ENCODE measurements at places on chromosomes 1 and 21.
A peak's percentile ranks its signal among the peaks of the same experiment; 100 is the strongest.

- no peak for DNase-seq
Observed at GRCh38 chr1:224201383-224201782, 18.3 kb downstream of the DEGS1 start.

DNA sequence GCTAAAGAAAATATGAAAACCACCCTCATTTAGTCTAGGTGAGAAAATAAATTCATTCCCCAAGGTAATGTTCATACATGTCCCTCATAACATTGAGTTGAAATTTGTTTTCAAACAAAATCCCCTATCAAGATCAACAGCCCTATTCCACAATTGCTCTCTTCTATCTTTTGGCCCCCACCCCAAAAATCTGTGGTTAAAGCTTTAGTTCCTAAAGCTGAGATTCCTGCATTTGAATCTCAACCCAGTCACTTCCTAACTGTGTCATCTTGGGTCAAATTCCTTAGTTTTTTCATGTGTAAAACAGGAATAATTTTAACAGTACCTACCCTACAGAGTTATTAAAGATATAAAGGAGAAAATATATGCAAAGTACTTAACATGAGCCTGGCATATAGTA lies 22.0 kb downstream of the KIAA0319L start:
- DNase-seq = no peak

DNA sequence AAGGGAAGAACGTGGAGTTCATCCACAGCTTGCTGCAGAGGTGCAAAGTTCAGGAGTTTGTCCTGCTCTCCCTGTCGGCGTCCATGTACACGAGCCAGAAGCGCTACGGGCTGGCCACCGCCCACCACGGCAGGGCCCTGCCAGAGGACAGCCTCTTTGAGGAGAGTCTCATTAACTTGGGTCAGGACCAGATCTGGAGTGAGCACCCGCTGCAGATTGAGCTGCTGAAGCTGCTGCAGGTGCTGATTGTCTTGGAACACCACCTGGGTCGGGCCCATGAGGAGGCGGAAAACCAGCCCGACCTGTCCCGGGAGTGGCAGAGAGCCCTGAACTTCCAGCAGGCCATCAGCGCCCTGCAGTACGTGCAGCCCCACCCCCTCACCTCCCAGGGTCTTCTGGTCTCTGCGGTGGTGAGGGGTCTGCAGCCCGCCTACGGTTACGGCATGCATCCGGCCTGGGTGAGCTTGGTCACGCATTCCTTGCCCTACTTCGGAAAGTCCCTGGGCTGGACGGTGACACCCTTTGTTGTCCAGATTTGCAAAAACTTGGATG lies 73.8 kb upstream of the MORC3 start:
- no peak for DNase-seq

DNA sequence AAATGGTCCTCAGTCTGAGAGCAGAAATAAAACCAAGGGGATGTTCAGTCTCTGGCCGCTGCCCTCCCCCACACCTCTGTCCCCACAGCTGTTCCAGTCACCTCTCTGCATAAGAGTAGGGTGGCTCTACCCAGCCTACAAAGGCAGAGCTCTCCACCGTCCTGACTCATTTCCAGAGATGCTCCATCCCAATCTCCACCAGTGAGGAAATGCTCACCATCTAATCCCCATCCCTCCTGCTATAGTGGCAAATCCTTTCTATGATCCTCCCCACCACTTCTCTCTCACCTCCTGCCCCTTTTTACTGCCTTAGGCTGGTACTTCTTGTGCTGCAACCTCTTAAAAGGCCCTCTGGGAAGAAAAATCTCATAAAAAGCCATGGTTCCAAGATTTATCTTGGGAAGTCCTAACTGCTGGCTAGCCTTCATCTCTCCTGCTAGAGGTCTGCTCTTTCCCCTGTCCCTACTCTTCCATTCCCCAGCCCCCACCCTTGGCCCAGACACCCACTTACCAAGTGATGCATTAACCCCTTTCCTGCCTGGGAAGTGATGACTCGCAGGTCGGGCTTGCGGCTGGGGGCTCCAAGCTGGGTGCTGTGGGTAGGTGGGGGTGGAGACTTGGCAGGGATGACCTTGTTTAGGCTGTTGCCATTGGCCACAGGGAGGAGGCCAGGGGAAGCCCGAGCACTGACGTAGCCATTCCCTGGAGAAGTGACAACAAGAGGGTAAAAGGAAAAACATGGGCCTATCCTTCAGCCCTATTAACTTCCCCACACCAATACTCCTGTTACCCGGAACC lies 23.9 kb downstream of the MEF2D start:
- DNase-seq = no peak

DNA sequence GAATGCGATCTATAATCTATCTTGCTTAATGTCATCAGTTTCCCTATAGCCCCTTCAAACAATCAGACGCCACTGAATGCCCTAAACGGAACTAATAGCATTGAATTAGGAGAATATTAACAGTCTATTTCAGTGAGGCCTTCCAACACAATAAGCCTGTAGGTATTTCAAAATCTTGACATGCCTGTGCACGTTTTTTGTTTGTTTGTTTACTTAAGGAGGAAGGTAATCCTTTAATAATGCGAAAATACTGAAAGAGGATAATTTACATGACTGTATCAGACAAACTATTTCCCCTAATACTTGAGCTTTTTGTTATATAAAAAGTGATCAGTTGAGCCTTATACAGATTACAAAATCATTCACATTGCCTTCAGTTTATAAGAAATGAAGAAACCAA lies 29.0 kb upstream of the JAK1 start:
- DNase-seq = no peak

- no peak for DNase-seq
Observed at GRCh38 chr1:95021805-95022643, 50.7 kb downstream of the ALG14 start.

DNA sequence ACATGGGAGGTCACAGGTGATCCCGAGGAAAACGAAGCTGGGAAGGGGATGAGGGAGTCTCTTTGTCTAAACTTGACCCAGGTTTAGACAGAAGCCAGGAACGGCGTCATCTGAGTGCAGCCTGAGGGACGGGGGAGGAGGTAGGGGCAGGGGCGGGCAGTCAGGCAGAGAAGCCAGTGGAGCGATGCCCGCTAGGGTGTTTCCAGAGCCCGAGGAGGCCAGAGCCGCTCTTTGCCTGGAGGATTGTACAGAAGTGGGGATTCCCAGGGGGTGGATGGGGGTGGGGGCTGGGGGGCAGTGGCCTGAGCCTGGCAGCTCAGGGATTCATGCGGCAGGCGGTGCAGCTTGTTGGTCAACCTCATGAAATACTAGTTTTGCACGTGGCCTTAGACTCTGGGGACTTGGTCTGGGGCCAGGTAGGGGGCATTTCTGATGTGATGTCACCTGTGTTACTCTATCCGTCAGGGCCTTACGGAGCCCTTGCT lies 58.4 kb downstream of the VPS26C start:
- DNase-seq = no peak

GRCh38 chr1:244100276-244100675 lies 49.2 kb downstream of the ZBTB18 start:
- DNase-seq = no peak

GRCh38 chr1:110364221-110364620 lies 25.0 kb downstream of the RBM15 start:
- no peak for DNase-seq

DNA sequence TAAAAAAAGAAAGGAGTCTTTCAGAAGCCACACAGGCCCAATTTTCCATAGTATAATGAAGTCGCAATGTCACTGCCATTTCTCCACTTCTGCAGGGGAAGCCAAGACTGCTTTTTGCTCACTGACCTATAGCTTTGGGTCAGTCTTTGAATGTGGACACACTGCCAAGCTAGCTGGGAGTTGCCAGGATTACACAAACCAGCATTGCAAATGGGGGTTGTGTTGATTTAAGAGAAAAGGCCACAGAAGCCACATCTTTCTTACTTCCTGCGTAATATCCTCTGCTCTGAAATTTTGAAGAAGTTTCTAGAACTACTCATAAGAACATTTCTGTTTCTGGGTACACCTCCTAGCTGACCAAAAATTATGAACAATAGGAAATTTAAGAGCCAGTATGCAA lies 45.8 kb upstream of the SAMSN1 start:
- peak; percentile 93 for DNase-seq
